Trophoblast cell (in vitro differentiated cells and primary cell): ENCODE measurements at places on chromosomes 3 and 15.

- DNase-seq, result no peak
These were observed 35.6 kb downstream of the DAPK2 start for GRCh38 chr15:64010719-64011118.

- no peak for DNase-seq
These were observed 29.3 kb downstream of the NGRN start for GRCh38 chr15:90294601-90295269.

DNA sequence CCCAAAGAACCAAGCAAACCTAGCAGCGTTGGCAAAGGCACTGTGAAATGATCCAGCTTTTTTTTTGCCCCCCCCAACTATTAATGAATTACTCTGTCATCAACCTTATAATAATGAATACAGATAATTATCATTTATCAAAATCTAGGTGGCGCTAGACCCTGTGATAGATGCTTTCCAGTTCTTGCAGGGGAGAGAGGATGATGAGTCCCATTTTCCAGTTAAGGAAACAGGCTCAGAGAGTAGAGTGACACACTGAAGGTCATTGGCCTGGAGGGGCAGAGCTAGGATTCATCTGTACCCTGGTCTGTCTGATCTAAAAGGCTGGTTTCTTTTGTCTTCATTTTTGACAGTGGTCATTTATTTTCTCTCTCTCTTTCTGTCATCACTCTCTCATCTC lies 5.0 kb downstream of the ACOX2 start:
- DNase-seq, result no peak

DNA sequence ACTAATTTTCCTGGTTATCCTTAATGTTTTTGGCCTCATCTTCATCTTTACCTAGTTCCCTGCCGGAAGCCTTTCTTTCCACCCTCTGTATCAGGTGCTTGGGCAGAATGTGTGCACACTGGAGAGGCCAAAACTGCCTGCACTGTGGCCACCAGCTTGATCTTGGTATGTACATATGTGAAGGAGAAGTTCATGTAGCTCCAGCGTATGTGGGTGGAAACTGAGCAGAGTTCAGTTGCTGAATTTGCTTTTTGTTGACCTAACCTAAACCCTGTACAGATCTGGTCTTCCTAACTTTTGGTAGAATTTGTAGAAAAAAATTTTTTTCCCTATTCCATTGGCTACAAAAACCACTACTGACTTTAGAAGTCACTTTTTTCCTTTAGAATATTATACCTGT lies 65.9 kb upstream of the IGSF10 start:
- no peak for DNase-seq

DNA sequence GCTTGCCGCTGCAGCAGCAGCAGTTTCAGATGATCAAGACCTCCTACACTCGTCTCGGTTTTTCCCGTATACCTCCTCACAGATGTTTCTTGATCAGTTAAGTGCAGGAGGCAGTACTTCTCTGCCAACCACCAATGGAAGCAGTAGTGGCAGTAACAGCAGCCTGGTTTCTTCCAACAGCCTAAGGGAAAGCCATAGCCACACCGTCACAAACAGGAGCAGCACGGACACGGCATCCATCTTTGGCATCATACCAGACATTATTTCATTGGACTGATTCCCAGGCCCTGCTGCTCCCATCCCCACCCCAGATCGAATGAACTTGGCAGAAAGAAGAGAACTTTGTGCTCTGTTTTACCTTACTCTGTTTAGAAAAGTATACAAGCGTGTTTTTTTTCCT lies 17.6 kb downstream of the CALML4 start:
- DNase-seq, result no peak

- DNase-seq, result no peak
These were observed 342.8 kb downstream of the TUSC7 start for GRCh38 chr3:117052395-117052794.

GRCh38 chr3:11570251-11570650 lies 73.5 kb downstream of the VGLL4 start:
- DNase-seq, result no peak

- DNase-seq, result no peak
These were observed 18.1 kb upstream of the SLC41A3 start for GRCh38 chr3:126102011-126102410.

DNA sequence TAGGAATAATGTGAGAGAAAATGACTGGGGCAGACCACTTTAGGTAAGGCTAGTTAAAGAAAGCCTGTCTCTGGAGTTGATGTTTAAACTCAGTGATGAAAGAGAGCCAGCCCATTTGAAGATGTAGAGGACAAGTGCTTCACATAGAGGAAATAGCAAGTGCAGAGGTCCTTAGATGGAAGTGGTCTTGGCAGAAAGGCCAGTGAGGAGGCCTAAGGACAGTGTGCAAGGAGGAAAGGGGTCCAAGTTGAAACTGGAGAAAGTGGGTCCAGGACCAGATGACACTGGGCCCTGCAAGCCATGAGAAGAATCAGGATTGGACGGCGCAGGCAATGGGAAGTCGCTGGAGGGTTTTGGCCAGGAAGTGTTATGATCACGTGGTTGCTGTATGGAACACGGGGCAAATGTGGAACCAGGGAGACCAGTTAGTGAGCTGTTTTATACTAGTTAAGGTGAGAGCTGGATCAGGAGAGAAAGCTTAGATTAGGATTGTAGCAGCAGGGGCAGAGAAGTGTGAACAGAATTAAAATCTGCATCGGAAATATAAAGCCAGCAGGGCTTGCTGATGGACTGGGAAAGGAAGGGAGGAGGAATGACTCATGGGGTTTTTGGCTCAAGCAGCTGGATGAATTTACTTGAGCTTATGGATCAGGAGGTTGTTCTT lies 48.0 kb upstream of the SCAANT1 start:
- peak; percentile 48 for DNase-seq

- DNase-seq, result no peak
These were observed 115.9 kb downstream of the CBLB start for GRCh38 chr3:105752791-105753415.

- DNase-seq, result no peak
These were observed 88.6 kb downstream of the NR1I2 start for GRCh38 chr3:119870512-119870911.

DNA sequence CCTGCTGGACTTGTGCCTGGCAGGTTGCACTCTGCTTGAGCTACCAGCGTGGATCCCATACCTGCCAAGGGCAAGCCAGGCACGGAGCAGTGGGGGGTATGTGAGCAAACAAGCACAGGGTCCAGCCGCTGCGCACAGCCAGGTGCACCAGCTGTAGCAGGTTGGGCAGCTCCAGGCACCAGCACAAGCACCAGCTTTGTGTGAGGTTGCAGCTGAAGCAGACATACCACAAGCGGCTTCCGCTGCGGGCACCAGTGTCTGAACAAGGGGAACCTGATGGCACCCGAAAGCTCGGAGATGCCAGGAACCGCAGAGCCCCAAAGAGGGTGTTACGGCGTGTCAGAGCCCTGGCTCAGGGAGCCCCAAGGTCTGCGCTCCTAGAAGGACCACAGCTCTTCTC lies 472.7 kb upstream of the ARL6 start:
- DNase-seq, result no peak

DNA sequence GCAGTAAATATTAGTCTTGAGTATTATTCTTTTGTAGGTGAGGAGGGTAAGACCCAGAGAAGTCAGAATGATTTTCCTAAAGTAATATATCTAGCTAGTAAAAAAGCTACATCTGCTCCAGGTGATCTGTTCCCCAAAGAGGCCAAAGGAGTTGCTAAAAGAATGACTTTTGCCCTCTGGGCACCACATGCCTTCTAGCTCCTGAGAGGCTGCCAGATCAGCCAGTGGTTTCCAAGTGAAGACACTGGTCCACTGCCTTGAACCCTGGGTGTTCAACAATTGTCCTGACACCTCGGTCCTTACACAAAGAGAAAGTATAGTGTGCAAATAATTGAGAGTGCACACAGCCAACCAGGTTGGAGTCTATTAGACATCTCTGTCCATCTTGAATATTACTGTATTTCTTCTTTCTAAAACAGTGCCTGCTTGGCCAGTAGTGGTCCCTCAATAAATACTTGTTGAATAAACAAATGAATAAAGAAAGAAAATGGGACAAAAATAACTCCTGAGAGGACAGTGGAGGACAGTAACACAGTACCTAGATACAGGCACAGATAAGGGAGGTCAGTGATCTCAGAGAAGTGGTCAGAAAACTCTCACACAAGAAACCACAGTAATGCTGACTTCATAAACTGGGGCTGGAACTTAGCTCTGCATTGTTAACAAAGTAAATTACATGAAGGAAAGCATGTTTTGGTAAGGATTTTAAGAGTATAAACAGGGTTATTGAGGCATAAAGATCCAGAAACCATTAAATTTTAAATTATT lies 56.6 kb upstream of the CSTA start:
- DNase-seq, result no peak

GRCh38 chr15:67819636-67820035 lies 5.7 kb upstream of the SKOR1 start:
- DNase-seq, result no peak

DNA sequence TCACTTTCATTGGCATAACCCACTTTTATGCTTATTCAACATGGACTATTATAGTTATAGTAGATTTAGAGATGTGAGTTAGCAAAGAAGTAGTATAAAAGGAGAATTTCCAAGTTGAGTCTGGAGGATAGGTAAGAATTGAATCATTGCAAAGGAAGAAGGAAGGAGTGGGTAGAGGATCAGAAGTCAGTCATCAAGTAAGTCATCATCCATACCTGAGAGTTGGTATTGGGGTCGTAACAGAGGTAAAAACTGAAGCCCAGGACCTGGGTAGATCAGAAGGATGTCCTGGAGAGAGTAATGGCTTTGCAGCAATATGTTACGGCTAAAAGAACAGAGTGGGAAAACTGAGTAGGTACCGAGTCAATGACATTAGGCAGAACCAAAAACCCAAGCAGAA lies 265.7 kb downstream of the SUCLG2 start:
- DNase-seq, result no peak

- DNase-seq, result no peak
These were observed 590 bp upstream of the ITGA11 start for GRCh38 chr15:68432441-68433064.

GRCh38 chr3:2765002-2765579 lies 345.1 kb downstream of the IL5RA start:
- DNase-seq, result no peak

GRCh38 chr3:196849180-196849741 lies 18.5 kb upstream of the SENP5 start:
- DNase-seq, result no peak

DNA sequence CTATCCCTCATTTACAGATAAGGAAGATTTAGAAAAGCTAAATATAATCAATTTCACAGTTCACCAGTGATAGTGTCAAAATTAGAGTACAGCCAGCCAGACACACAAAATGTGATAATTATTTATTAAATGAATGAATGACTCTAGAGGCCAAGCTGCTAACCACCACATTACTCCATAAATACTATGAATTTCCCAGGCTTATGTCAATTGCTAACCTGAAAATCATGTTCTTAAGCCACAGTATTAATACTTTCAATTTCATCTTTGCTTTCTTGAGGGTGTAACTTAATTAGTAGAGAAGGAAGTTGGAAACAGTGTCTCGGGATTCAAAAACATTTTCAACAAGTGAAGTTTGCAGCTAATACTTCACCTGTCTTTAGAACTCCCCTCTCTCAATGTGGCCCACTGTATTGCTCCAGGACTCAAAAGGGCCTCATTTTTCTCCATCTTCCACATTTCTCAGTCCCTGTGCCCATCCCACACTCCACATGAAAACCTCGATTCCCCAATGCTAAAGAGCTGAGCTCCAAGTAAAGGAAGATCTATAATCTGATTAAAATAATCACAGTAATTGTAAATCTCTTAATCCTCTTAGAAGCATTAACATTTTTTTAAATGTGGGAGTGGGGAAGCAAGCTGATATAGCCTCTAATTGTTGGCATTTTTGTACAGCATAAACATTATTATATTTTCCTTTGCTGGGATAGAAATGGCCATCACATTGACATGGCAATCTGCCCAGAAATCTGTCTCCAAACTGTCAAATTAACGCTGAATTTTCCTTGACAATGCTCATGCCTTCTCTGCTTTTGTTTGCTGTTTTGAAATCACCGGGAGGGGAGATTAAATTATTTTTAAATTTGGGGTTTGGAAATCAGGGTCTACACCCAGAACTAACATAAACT lies 765.1 kb downstream of the ROBO1 start:
- no peak for DNase-seq

- no peak for DNase-seq
These were observed 12.9 kb downstream of the KLF13 start for GRCh38 chr15:31339558-31339895.

DNA sequence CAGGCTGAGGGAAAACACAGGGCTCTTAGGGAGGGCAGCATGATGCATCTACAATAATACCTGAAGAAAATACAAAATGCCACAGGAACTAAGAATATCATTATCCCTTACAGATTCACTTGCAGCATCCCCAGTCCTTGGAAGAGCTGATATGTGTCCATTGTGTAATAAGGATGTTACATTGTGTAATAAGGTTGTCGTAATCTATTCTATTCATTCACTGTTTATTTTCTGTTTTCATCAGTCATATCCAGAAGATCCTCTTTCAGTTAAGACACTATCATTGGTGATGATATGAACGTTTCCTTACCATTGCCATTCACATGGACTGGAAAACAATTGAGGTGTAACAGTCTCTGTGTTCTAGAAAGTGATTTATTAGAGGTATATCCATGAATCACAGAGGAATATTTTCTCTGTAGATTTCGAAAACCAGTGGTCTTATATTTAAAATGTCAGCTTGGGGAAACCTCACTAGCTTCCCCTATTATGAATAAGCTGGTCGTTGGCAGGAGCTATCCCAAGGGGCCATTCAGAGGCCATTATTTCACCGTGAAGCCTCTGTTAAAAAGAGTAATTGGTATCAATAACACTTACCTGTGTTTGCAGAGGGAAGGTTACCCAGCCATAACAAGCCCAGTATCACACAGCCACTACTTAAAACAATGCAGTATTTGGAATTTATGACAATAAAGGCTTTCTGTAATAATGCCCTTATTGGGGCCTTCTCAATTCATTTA lies 241.1 kb downstream of the ZNF385D start:
- DNase-seq, result no peak

GRCh38 chr3:126481808-126482502 lies 6.3 kb upstream of the ZXDC start:
- no peak for DNase-seq

- DNase-seq, result no peak
These were observed 340 bp downstream of the TMEM44 start for GRCh38 chr3:194632809-194633348.

- peak; percentile 80 for DNase-seq
These were observed 32.1 kb upstream of the DENND4A start for GRCh38 chr15:65824031-65824743.

- DNase-seq, result no peak
These were observed 9.5 kb downstream of the ABCC5 start for GRCh38 chr3:184008161-184008560.

- DNase-seq, result no peak
These were observed 677.8 kb downstream of the FHIT start for GRCh38 chr3:60573494-60573893.

- no peak for DNase-seq
These were observed 24.4 kb downstream of the XXYLT1 start for GRCh38 chr3:195246581-195246995.

- no peak for DNase-seq
These were observed 5.1 kb upstream of the KLHL6 start for GRCh38 chr3:183560607-183561006.
